Activated T-cell treated with anti-CD3 and anti-CD28 coated beads, Interleukin-2, amount 50 U/mL, for 4 hours (primary cell): ENCODE measurements at places on chromosomes 1 and 21. TPM values are rescaled to one million over a fixed set of nuclear protein-coding genes. Genes with fewer than 3 reads are reported as not detected.

The CRNN gene
- not detected for total RNA-seq

The OSCP1 gene
- total RNA-seq, result 0.61 TPM

The CD1E gene
- total RNA-seq, result not detected

The GNG4 gene
- 1.4 TPM for total RNA-seq

The SH3BP5L gene
- total RNA-seq, result 14.9 TPM

The DCDC2B gene
- total RNA-seq, result not detected

The ADGRB2 gene
- total RNA-seq, result 0.68 TPM

The SPRR4 gene
- total RNA-seq, result not detected
